MCF 10A (cell line): ENCODE measurements at places on chromosomes 12 and 14. TPM values are rescaled to one million over a fixed set of nuclear protein-coding genes. Genes with fewer than 3 reads are reported as not detected.

DNA sequence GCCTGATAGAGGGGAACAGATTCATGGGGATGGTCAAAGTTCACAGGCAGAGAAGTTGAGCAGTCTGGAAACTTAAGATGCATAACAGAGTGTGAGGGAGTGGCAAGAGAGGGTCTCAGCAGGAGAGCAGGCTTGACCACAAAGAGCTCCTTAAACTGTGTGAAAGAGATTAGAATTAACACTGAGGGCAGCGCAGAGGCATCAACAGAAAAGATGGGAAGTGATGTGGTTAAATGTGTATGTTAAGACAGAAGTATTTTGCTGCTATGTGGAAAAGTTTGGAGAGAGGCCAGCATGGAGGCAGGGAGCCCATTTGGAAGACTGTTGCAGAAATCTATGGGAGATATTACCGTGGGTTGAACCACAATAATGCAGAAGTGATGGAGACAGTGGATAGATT, 122.7 kb upstream of the LMNTD1 start:
- DNase-seq: no peak

The FBLN5 gene
- total RNA-seq: 4.3 and 14.8 TPM in 2 replicates

The GZMH gene
- total RNA-seq: not detected in 2 replicates

GRCh38 chr12:38915429-38916182, 10.2 kb upstream of the CPNE8 start:
- DNase-seq: no peak

GRCh38 chr14:29738950-29739349, 188.7 kb downstream of the PRKD1 start:
- no peak for DNase-seq

GRCh38 chr12:75822416-75822815, 209.2 kb downstream of the PHLDA1 start:
- no peak for DNase-seq

The TC2N gene
- 11.8 and 12.6 TPM in 2 replicates for total RNA-seq

DNA sequence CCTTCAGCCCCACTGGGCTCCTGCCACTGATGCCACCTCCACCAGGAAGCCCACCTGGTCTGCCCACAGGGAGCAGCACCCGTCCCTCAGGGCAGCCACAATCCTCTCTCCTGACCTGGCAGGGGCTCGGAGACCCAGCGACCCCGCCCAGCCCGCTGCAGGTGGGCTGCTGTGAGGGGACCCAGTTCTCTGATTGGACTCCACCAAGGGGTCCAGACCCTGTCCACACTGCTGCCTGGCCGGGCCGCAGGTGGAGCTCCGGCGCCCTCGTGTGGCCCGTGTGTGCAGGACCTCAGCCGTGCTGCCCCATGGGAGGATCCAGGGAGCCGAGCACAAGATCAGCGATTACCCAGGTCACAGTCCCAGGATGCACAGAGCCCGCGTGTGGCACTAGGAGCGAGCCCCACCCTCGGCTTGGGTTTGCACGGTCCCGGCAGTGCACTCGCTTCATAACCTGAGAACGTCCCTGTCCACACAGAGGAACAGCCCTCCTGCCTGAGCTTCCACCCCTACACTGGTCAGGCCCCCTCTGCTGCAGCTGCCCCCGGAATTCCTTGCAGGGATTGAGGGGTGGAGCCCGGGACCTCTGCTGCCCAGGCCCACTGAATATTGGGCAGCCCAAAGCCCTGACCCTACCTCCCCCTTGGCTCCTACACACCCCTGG, 35.4 kb upstream of the TMEM179 start:
- peak; percentile 60 for DNase-seq

- peak; percentile 31 for DNase-seq
Observed at GRCh38 chr12:22729957-22730443, 105.0 kb downstream of the ETNK1 start.
